Right kidney (tissue), 9 donors: ENCODE measurements at places on chromosomes 5 and 9.

- no peak for DNase-seq
Observed at GRCh38 chr9:132161743-132162184, at the start of gene NTNG2. NTNG2 (plus strand) TSS chr9:132162058; CDS start chr9:132166832, 4,774 bp downstream.

GRCh38 chr9:100011062-100011681 lies 87.6 kb downstream of the ERP44 start:
- no peak for DNase-seq

- no peak for DNase-seq
Observed at GRCh38 chr9:131995382-131995781, 84.3 kb downstream of the MED27 start.

DNA sequence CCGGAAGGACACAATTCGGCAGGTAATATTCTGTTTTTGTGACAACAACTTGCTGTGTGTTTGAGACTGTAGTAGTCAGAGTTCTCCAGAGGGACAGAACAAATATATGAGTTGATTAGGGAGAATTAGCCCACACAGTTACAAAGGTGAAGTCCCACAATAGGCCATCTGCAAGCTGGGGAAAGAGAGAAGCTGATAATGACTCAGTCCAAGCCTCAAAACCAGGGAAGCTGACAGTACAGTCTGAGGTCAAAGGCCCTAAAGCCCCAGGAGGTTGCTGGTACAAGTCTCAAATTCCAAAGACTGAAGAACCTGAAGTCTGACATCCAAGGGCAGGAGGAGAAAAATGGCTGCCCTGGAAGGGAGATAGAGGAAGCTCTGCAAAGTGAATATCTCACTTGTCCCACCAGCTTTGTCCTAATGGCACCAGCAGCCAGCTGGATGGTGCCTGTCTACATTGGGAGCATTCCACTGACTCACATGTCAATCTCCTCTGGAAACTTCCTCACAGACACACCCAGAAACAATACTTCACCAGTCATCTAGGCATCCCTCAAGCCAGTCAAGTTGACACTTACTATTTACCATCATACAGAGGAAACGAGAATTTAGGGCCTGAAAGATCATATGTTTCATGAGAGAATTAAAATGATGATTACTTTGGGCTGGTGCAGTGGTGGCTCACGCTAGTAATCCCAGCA lies 36.3 kb upstream of the CTXN3 start:
- DNase-seq = no peak

DNA sequence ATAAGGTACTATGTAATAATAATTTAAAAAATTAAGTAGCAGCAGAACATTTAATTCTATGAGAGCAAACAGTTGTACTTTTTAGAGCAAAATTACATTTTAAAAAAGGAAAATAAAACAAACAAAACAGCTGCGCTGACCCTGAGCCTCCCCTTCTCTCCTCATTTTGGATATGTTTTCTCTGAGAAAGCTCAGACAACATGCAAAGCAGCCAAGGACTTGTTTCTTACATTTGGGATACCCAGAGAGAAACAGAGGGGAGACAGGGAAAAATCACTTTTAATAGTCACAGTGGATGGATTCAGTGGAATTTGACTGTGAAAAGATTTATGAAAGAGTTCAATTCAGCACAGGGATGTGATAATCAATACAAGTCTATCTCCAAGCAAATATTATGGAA lies 299.2 kb downstream of the EBF1 start:
- DNase-seq = no peak

DNA sequence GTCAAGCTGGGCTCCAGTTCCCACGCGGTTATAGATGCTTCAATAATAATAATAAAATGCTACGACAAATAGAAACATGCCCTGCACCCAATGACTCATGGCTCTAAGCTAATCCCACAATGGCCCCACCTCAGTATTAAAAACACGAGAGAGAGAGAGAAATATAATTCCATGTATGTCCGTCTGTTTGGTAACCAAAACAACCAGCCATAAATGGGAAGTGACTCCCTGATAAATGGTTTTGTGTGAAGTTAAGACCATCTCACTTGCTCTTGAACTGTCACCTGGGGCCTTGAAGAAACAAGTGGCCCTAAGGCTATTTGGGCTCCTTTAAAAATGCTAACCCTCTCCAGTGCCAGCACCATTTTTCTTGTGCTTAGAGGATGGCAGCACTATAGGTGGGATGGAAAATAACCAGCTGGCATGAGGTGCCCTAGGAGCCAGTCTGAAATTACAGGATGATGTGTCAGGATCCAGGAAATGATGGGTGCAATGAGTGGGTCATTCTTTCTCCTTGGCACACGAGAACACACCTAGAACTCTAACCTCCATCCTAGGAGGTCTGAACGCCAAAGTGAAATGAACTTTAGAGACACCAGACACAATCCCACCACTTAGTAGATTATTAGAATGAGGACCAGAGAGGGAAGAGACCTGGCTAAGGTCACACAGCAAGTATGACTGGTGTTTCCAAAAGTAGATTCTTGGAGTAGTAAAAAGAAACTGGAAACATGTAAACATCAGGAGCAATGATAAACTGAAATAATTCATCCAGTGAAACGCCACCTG lies 35.7 kb upstream of the ADRB2 start:
- DNase-seq = no peak
